ENCODE measurements at places on chromosomes 6 and 20. TPM values are rescaled to one million over a fixed set of nuclear protein-coding genes. Genes with fewer than 3 reads are reported as not detected.

- no peak for DNase-seq
These were observed 57.5 kb downstream of the SNX9 start for GRCh38 chr6:157880534-157880933.

DNA sequence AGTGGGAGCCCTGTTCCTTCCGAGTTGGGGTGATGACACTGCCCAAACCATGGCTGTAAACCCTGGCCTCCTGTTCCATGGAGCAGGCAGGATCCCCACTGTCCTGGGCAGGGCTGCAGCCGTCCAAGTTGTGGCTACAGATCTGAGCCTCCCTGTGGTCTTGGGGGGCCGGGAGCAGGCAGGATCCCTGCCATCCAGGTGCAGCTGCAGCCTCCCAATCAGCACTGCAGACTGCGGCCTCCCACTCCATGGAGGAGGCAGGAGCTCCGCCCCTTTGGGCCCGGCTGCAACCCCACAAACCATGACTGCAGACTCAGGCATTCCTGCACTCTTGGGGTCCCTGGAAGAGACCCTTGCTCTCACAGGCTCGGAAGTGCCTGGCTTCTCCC is 872.1 kb upstream of the GJE1 start:
- DNase-seq: no peak

GRCh38 chr6:136228814-136229213 is 21.3 kb downstream of the MTFR2 start:
- DNase-seq: no peak

The PRR18 gene
- polyA plus RNA-seq: 0.16 TPM
